ENCODE measurements at places on chromosomes 5 and 9.

DNA sequence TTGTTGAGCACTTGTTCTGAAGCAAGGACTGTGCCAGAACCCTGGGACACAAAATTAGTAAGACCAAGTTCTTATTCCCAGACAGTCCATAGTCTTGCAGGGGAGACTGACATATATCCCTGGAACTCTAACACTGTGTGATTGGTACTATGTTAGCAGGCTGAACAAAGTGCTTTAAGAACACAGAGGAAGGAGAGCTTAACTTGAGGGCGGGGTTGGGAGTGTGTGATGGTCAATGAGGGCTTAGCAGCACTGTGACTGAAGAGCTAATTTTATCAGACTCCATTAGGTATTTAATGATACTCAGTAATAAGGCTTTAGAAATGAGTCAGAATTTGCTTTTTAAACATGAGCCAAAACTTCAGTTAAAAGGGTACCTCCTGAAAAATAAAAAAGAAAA lies 14.9 kb upstream of the SPATA24 start:
- no peak for DNase-seq

GRCh38 chr5:146544232-146544631 lies 28.2 kb upstream of the GPR151 start:
- no peak for DNase-seq

- no peak for DNase-seq
Observed at GRCh38 chr9:111984086-111984802, 87.6 kb downstream of the UGCG start.

GRCh38 chr9:125343518-125344275 lies 82.1 kb downstream of the GAPVD1 start:
- no peak for DNase-seq

DNA sequence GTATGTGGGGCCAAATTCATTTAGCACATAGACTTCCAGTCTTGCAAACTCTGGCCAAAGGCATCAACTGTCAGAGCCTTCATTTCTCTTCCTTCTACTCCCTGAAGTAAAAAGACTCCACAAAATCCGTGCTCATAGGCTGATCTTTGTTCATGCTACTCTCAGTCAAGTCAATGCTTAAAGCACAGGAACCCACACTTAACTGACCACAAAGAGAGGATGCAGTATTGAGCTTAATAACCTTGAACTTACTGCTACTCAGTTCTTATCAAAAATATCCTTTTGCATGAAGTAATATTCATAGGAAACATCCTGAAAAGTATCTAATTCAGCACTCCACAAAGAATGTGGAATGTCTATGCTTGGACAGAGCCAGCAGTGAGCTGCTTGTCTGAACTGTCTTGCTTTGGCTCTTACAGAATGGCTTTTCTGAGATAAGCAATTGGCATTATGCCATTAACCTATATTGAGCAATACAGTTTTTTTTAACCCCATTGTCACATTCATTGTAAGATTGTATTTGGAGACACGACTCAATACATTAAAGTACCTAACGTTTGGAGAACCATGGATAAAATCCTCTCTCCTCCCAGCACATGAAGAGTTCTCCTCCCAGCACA lies 21.7 kb downstream of the LPAR1 start:
- no peak for DNase-seq

GRCh38 chr5:34480810-34481528 lies 175.2 kb upstream of the RAI14 start:
- no peak for DNase-seq

Data from NCI-H1694 (cell line).